ENCODE measurements at places on chromosomes 3 and 15.

- DNase-seq, result no peak
These were observed 87.5 kb downstream of the TNIK start for GRCh38 chr3:171372694-171373093.

DNA sequence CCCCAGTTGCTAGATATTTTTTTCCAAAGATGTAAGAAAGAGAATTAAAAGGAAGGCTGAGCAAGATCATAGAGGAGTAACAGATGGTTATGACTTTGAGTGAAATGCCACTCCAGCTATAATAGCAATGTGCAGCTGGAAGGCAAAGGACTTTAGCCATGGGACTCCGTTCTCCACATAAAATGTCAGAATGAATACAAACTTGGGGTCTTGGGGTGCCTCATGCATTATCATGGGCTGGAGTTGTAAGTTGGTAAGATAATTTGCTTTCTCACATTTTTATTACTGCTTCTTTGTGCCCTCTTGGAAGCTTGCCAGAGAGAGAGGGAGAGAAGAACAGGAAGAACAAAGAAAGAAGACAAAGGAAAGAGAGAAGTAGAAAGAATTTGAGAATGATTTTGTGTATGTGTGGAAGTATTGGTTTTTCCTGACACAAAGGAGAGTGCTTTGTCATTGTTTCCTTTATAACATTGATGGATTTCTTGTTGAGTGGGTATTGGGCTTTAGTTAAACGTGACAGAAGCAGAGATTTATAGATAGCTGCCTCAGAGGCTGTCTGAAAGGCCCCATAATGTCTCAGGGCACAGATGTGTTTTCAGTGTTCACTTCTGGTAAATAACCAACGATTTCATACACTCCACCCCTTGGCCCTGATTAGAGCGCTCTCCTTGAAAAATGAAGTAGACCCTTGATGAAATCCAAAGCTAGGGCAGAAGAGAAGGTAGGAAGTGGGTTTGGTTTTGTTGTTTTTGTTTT is 715.3 kb downstream of the NR2F2 start:
- no peak for DNase-seq

- DNase-seq, result no peak
These were observed 662.8 kb upstream of the CCDC54 start for GRCh38 chr3:106714400-106714799.

GRCh38 chr3:56406826-56407515 is 61.3 kb downstream of the ERC2 start:
- DNase-seq, result no peak

- DNase-seq, result no peak
These were observed 8.1 kb downstream of the NPHP3 start for GRCh38 chr3:132713977-132714727.

DNA sequence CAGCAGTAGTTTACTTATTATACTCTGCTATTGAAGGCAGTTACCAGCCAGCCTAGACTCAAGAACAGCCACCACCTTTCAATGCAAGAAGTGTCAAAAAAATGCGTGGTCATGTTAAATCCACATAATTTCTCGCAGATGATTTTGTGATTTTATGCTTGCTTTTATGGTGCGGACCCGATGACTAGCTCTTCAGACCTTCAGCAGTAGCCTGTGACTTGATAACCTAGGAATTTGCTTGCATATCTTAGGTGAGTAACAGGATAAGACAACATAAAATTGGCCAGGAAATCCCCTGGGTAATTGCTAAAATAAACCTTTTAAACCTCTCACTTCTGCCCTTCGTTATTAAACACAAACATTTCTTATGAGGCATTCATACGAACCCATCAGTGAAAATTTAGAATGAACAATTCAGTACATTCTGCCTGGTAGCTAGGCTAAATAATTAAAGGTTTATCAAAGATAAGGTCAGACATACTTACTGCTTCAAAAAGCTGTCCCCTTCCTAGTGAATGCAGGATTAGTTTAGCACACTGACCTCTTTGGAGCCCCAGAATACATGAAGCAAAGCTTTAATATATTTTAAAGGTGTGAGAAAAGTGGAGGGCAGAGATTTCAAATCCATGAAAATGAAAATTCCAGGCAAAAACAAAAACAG is 798.8 kb downstream of the OTOL1 start:
- peak; percentile 91 for DNase-seq

- no peak for DNase-seq
These were observed 360.2 kb upstream of the ROPN1 start for GRCh38 chr3:124352149-124352539.

DNA sequence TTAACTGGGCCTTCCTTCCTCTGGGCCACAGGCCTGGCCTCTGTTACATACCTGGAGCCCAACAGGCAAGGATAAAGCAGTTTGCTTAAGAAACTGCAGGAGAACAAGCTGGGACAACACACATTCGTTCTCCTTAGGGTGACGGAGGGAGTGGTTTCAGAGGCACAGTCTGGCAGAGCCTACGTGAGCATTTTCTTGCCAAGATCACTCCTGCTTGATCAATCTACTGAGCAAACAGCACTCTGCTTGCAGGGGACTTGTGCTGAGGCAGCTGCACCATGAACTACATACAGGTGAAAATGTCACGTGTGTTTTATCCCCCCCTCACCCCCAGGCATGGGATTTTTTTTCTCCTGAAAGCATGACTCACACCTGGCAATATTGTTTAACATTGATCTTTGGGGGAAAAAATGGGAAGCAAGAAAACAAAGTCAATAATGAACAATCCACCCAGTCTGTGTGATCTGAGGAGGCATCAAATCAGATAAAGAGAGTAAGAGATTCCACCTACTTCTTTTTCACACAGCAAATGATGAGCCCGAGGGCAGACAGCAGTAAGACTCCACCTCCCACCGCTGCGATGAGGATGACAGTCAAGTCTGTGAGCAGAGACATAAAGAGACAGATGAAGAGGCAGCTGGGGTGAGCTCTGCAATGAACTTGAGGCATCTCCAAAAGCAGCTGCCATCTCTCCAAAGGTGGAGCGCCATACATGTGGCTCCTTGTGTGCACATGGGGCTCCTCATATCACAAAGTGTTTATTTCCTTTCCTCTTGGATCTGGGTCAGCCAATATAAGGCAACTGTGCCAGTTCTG is 57.4 kb downstream of the CDCP1 start:
- no peak for DNase-seq

GRCh38 chr3:180117381-180118163 is 80.8 kb upstream of the PEX5L start:
- DNase-seq, result no peak

DNA sequence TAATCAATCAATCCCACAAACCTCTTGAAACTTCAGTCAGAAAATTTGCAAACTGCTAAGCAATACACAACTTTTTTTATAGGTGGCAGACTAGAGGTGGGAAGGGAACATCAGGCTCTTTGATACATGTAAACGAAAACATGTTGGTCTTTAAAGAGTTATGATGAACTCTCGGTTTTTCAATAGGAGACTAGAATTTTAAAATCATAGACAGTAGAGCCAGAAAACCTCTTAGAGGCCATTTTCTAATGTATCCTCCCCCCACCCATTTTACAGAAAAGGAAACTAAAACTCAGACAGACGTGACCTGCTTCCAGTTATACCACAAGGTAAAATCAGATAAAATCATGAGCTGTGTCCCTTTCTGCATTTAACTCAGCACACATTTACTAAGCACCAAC is 179.1 kb upstream of the LPP start:
- DNase-seq, result no peak

DNA sequence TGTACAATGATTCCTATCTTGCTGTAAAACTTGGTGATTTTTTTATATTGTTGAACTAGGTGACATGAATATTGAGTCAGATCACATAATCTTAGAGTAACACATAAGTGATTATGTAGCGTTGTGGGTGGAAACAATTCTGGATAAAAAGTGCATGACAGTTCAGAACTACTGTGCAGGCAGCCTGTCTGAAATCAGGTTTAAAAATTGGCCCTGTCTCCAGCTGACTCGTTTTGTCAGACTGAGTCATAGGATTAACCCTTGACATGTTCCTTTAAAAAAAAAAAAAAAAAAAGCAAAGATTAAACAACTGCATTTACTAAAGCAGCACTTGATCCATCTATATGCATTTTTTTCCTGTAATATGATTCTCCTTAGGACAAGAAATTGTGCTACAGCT is 160.0 kb upstream of the CGNL1 start:
- DNase-seq, result no peak

DNA sequence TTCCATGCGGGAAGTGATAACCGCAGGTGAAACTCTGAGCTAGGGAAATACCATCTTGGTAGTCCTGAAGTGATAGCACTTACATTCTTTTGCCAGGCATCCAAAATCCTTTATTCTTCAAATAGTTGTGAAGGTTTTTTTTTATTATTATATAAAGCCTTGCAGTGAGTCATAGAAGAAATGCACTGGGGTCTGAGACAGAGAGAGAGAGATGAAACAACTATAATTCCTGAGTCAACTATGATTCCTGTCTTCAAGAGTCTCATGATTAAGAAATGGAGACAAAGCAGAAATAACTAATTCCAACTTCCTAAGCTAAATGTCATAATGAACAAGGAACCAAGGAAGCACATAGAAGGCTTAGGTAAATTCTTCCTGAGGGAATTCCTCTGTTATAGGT is 495.6 kb downstream of the LPP start:
- no peak for DNase-seq

All from GM04503 (cell line).